ENCODE measurements at places on chromosomes 7 and 10.

DNA sequence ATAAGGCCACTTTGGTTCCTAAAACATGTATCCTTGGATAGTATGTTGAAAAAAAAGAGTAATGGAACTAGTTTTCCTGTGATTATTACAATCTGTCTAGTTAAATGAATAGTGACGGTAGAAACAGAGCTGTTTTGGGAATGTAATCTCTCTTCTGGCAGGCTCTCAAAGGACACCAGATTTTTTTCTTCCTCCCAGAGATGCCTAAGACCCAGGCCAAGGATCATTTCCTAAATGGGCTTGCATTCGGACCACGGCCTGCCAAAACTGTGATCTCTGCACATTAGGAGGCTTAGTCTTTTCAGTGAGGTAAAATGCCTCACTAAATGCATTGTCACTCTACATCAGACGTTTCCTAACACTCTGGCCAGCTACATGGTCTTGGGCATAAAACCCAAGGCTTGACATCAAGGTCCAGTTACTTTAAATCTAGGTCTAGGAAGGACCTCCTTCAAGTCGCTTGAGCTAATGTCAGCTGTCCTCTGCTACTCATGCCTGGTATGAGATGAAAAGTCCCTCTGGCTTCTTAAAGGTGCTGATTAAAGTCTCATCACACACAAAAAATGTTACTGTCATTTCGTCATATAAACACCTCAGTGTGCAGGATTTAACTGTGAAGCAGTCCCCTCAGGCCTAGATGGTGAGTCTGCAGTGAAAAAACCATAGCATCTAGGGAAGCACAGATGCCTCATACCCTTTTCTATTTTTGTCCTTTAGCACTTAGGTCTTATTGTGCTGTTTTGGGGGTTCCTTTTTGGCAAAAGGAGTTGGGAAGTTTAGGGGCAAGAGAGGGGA lies 47.7 kb downstream of the DLD start:
- no peak for DNase-seq

- no peak for DNase-seq
Measured at GRCh38 chr10:93261961-93262610, 188.4 kb downstream of the CYP26A1 start.

DNA sequence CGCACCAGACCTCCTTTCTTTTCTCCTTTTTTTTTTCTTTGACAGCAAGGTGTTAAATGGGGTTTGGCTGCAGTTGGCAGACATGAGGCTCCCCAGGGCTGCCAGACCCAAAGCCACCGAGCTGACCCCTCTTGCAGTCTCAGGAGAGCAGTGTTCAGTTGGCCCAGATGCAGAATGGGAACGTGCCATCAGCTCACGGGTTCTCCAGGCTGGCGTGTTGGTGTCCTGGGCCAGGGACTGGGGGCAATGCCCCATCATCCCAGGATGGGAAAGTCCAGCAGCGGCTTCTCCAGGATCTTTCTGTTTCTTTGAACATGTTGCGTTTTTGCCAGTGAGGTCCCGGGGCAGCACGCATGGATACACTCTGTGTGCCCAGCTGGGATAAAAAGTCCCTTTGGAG lies 114.6 kb upstream of the KCTD7 start:
- no peak for DNase-seq

- no peak for DNase-seq
Measured at GRCh38 chr7:80210400-80210799, 75.8 kb downstream of the GNAI1 start.

GRCh38 chr10:132429281-132430230 lies 32.6 kb downstream of the PWWP2B start:
- no peak for DNase-seq

GRCh38 chr10:72392571-72392970 lies 37.9 kb upstream of the DNAJB12 start:
- DNase-seq: no peak

DNA sequence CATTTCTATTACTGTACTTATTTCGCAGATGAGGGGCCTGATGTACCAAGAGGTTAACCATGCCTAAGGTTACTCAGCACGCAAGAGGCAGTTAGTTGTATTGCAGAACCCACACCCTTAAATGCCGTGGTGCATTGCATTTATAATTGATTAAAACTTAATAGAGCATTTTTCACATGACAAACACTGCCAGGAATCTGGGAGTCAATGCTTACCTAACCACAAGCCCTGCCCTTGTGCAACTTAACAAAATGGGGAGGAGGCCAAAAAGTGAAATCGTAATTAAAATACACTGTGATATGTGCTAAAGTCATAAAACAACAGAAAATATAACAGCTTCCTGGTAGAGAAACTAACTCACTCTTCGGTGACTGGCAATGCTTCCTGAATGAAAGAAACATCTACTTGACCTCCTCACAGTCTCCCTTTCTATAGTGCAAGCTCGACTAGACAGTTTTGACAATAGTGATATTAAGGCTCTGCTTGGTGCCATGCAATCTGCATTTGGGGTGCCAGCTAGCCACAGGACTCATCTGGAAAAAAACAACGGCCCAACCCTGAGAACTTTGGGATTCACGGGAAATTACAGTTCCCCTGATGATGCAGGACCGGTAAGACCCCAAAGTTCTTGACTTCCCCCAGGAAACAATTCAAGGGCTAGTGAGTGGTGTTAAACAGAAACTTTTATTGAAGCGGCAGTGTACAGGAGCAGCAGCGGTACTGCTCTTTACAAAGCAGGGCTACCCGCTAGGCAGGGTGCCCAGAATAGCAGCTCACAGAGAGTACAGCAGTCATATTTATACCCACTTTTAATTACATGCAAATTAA lies 612.4 kb downstream of the TNS3 start:
- no peak for DNase-seq

DNA sequence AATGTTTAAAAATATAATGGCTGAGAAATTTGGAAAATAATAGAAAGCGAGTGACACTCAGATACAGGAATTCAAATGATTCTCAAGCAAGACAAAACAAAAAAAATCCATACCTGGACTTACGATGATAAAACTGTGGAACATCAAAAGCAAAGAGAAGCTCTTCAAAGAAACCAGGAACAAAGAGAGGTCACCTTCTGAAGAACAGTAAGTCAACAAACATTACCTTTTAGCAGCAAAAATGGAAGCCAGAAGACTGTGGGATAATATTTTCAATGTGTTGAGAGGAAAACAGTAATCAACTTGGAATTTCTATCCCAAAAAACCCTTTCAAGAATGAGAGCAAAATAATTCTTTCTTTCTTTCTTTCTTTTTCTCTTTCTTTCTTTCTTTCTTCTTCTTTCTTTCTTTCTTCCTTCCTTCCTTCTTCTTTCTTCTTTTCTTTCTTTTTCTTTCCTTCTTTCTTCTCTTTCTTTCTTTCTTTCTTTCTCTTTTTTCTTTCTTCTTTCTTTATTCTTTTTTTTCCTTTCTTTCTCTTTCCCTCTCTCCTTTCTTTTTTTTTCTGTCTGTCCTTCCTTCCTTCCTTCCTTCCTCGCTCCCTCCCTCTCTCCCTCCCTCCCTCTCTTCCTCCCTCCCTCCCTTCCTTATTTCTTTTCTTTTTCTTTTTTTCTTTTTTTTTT lies 1.8 kb upstream of the CPA5 start:
- DNase-seq: no peak

DNA sequence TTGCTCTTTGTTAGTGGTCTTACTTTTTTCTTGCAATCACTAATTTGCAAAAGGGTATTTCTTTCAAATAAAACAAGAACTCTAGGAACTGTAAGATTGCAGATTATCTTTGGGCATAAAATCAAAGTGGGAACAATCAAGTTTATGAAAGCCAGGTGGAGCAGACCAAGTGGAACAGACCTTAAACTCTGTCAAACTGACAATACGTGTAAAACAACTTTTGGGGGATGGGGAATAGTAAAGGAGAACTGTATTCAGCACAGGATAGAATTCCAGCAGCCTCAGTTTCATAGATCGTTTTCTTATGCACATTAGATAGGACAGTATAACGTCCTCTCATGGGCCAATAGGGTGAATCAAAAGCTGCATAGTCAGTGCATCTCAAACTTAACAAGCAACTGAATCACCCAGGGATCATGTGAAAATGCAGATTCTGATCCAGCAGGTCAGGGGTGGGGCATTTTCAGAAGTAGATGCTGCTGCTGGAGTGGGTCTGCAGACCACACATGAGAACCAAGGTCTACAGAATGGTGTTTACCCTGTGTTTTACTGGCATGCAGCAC lies 120.7 kb downstream of the PIP4K2A start:
- no peak for DNase-seq

- no peak for DNase-seq
Measured at GRCh38 chr10:11142777-11143176, 125.1 kb downstream of the CELF2 start.

GRCh38 chr7:150408393-150409299 lies 29.5 kb downstream of the ZNF775 start:
- DNase-seq: no peak

DNA sequence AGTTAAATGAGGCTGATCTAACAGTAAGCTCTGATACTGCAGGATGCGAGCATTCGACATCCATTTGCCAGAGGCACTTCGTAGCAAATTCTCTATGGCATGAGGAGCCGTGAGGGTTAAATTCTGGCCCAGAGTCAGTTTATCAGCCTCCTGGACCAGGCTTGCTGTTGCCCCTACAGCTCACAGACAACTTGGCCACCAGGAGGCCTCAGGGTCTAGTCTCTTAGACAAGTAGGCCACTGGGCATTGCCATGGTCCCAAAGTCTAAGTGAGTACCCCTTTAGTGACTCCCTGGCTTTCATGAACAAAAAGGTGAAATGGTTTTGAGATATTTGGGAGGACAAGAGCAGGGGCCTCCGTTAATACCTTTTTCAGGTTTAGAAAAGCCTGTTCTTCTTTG lies 178.0 kb upstream of the MBL2 start:
- no peak for DNase-seq

GRCh38 chr10:77501152-77501845 lies 136.3 kb downstream of the KCNMA1 start:
- DNase-seq: no peak

DNA sequence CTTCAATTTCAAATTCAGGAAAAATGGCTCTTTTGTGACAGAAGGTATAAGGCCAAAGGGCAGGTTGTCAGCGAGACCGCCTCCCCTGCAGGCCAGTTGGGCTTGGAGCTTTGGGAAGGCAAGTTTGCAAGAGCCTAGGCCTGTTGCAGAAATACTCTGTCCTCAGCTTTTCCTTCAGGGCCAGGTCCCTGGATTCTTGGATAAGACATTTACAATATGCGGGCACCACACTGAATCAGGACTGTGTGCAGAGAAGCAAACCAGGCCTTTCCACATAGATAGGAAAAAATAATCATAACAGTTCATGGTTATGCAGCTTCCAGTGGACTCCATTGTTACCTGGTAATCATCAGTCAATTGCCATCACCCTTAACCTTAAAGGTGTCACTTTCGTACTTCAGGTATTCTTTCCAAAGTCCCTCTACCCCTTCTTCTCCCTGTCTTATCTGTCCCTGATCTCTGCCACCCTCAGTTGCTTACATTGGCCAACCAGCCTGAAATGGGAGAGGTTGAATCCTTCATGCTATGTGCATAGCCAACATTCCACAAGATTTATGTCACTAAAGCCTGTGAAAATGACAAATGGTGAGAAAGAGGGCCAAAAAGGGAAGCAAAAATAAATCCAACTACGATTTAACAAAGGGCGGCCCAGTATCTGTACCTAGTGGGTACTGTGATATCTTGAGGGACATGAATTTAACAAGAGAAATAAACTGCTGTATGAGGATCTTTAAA lies 304.5 kb upstream of the NFE2L3 start:
- no peak for DNase-seq

- DNase-seq: no peak
Measured at GRCh38 chr7:71497256-71497946, 365.5 kb downstream of the GALNT17 start.

DNA sequence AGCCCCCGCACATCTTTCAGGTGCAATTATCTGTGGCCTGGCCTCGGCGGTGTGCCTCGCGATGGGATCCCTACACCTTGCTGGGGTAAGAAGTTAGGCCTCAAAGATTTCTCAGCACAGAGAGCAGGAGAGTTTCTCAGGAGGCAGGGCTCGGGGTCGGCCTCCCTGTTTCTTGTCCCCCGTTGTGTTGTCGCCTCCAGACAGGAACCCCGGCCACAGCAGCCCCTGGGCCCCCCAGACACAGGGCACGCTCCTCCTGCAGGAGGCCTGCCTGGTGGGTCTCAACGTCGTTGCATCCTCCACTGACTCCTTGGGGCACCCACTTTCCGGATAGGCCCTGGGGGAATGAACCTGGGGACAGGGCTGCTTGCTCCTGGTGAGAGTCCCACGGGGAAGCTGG lies 229.1 kb upstream of the SHH start:
- no peak for DNase-seq

DNA sequence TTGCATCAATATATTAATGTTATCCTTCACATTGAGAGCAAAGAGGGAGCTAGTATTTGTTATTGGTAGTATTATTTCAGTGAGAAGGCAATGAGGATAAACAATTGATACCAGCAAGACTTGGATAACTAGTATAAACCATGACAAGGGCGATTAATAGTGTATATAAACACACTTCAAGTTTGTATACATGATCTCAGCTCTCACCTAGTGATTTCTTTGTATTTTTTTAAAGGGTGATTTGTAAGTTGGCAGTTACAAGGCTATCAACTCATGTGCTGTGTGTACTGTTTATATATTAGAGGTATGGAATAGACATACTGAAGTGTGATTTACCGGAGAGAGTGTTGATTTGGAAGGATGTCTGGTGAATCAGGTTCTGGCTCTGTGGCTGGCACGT lies 88.0 kb downstream of the SNX10 start:
- no peak for DNase-seq

GRCh38 chr7:98668255-98668654 lies 51.2 kb downstream of the NPTX2 start:
- no peak for DNase-seq

- no peak for DNase-seq
Measured at GRCh38 chr7:36969376-36969775, 245.1 kb upstream of the AOAH start.

DNA sequence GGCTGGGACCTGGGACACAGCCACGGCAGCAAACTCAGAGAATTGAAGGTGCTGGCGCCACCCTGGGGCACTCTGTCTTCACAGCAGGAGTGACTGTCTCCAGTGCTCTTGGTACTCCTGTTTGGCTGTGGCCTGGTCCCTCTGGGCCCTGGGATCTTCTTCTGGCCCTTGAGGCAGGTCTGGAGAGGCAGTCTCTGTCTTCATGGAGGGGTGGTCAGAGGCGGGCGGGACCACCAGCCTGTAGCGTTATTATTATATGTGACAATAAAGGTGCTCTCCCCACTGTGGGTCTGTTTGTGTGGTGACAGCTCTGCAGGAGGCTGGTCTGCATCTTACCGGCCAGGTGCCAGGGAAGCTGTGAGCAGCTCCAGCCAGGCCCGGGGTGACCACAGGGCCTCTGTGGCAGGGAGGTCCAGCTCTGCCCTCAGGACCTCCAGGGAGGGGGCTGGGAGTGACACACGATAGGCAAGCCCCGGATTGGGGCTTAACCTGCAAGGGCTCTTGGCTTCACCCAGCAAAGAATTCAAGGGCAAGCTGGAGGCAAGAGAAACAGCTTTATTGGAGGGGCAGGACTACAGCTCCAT lies 70.3 kb downstream of the MYL10 start:
- DNase-seq: no peak
